ENCODE measurements at places on chromosomes 6 and 20.

DNA sequence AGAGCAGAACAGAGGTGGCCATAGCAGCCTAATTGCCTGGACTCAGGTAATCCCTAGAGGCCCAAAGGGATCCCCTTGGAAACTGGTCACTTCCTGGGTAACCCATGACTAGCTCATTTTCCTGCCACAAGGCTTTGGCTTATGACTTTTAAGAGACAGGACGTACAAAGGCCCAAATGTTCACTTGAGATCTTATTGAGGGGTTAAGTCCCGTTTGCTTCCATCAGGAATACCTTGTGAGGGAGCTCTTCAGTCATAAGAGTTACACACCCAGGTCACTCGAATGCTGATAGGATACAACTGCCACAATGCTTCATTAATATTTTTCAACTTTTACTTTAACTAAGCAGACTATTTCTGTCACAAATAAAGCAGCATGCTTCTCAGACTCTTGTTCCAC lies 51.7 kb downstream of the TMEM170B start:
- no peak for DNase-seq

DNA sequence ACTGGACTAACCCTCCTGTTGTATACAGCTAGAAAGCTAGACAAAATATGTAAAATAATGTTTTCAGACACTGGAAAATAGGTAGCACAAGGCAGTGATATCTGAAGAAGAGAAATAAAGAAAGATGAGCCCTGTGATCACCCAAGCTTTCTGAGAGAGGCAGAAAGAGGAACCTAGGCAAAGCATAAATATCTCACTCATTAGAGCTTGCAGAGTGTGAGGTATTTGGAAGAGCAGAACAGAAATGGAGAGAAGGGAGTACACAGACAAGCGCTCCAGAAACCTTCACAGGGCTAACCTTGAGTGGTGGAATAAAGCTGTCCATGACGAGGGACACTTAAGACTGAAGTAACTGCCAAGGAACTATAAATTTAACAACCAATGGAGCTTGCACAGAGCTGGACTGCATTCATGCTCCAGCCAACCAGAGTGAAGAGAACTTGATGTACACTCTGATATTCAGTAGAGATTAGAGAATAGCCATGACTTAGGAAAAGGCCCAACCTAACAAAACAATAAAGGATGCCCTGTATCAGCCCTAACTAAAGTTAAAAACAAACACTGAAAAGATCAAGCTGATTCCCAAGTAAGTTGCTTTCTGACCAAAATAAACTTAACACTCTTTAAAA lies 280.9 kb upstream of the STXBP5 start:
- DNase-seq, result no peak

GRCh38 chr6:158009114-158009891 lies 27.6 kb downstream of the SYNJ2 start:
- DNase-seq, result no peak

- DNase-seq, result no peak
Observed at GRCh38 chr6:138242987-138243592, 24.8 kb upstream of the PBOV1 start.

DNA sequence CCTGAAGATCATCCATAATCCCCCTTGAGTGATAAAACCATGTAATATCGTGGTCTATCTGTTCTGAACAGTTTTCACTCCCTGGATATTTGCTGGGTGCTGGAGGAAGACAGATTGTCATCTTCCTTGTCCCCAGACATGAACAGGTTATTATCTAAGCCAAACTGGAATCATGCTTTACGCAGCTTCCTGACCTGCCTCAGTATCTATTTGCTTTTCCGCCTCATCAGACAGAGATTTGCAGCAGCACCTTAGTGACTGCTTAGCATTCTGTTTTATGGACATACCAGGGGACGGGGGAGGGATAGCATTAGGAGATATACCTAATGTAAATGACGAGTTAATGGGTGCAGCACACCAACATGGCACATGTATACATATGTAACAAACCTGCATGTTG lies 124.6 kb downstream of the SLC23A2 start:
- no peak for DNase-seq

DNA sequence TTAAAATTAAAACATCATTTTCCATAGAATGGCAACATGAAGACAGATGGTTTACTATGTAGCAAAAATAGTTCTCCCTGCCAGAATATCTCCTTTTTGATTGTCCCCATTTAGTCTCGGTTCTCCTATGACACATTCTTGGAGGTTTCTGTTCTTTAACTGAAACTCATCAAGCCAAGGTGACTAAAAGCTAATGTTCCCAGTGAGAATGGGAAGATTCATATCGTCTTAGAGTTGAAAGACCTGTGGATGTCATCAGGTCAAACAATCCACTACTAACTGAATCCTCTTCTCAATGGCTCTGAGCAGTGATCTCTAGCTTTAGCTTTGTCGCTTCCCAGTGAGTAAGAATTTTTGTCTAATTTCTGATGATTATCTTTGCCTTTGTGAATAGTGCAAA lies 1.3 kb upstream of the DOK5 start:
- DNase-seq, result no peak

GRCh38 chr20:8974009-8974708 lies 94.7 kb upstream of the PLCB4 start:
- DNase-seq, result no peak

DNA sequence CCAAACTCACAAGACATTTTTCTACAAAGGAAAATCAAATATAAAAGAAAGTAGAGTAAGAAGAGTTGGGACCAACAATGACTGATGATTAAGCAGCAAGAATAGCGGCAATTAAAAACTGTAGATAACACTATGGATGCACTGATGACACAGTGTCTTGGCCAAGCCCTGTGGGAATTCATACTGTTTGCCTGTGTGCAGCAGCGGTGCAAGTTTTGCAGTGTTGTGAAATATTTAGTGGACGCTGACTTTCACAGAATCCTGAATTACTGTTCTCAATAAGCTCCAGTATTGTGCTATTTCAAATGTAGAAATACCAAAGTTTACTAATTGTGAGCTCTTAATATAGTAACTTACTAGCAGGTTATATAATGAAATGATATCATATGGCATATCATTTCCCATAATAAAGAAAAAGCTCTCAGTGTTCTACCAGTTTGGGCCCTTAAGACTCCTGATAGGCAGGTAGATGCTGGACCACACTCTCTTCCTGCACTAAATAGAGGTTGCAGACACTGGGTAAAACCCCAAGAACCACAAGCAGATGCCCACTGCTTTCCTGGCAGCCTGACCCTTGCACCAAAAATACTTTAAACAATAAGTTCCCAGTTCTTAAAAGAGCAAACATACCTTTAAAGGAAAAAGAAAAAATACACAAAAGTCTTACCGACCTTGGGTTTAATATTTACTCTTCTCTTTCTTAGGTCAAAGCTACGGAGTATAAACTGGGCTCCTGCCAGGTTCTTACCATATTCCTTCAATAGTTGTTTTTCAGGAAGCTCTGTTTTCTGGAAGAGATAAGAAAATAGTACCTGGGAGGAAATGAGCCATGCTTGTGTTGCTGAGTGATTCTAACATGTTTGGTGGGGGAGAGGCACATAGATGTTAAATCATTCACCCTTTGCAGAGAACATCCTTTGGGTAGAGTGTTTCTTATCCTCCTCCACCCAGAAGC lies 41.6 kb downstream of the ANKEF1 start:
- DNase-seq, result no peak

DNA sequence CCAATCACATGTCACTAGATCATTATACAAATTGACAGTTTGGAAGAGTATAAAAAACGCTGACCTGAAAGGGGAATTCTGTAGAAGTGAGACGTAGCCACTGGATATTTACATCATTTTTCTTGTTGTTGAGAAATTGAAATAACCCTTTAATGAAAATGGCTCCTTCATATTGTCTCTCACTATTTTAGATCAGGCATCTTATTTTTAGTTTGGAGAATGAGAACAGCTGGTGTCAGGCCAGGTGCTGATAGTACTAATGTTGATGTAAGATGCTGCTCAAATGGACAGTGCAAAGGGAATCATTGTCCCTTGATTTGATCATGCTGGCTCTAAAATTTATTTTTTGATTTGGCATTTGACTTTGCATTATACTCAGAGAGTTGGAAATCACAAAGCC lies 17.4 kb downstream of the NKAIN2 start:
- no peak for DNase-seq

DNA sequence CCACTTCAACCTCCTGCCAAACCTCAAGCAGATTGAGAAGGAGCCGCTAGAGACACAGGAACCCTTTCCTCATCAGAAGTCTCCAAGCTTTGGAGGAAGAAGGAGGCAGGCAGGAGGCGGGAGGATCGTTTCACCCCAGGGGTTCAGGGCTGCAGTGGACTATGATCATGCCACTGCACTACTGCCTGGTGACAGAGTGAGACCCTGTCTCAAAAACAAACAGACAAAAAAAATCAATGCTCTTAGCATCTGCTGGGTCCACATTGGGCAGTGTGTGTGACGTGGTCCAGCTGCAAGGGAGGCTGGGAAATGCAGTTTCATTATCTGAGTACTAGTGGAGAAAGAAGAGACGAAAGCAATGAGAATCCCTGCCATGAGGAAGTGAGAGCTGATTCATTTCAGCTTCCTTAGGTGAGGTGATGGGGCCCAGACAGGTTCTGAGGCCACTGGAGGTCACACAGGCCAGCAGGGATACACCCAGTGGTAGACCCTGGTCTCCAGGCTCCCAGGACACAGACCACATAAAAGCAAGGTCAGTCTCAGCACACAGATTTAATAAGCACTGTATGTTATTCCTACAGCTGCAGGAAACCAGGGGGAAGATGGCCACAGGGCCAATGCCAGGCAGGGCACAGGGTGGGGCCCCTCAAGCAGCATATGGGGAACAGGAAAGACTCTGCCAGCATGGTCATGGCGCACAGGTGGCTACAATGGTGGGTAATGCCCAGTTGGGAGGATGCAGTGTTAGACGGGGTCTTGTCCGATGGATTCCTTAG lies 4.3 kb downstream of the GFRA4 start:
- no peak for DNase-seq

DNA sequence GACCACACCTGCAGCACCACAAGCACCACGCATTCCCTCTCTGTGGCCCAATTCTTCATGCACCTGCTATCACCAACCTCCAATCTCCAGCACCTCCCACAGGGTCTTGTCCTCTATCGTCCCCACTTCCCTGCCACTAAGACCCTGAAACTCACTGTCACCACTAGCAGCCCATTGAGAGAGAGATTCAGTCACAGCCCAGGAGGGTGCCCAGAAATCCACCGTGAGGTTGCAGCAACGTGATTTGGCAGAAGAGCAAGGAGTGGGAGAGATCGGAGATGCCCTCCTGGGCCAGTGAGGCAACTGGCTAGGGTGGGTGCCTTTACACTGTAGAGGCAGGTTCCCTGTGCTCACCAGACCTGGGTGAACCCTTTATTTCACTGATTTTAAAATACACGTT lies 90.1 kb downstream of the ANKRD60 start:
- DNase-seq, result no peak

DNA sequence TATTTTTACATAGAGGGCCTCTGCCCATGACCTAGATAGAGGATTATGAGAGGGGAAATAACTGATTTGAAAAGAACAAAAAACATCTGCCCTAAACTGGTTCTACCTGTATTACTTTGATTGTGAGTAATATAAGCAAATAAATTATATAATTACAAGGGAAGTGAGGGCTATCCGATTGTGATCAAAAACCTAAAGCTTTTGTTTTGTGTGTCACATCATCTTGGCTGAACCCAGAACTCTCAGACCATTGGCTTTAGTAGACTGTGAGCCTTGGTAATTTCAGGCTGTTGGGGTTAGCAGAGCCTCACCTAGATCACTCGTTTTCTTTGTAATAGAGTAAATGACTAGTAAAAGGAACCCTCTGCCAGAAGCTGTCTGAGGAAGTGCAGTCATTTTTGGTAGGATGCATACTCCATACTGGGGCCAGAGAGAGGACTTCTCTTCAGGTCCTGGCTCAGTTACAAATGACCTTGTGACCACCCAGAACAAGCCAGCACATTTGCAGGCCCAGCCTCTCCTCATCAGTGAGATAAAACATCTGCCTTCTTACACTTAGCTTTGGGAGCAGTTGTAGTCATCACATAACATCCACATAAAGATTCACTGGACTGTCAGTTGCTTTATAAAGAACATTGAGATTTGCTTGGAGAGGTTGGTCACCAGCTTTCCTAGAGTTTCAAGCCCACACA lies 13.5 kb downstream of the STK35 start:
- no peak for DNase-seq

- DNase-seq, result no peak
Observed at GRCh38 chr20:7696311-7696710, 243.9 kb downstream of the HAO1 start.

GRCh38 chr6:20778912-20779311 lies 244.7 kb downstream of the CDKAL1 start:
- no peak for DNase-seq

DNA sequence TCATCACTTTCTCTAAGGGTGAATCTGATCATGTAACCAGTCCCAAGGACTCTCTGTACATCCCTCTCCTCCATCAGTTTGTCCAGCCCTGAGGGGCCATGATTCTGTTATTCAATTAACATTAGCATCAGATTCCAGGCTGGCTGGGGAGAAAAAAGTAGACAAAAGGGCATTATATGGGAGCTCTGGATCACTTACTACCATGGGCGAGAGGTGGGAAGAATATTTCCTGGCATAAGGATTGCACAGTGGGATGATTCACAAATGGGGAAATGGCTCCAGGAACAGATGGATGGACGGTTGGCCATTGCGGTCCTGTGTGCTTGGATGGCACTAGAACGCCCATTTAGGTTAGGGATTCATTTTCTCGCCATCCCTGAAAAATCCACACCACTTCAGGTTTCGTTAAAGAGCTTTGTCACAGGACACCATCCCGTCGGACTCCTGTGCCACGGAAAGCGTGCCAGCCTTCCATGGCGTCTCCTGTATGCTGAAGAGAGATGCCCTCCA lies 112.6 kb downstream of the THBS2 start:
- DNase-seq, result no peak

DNA sequence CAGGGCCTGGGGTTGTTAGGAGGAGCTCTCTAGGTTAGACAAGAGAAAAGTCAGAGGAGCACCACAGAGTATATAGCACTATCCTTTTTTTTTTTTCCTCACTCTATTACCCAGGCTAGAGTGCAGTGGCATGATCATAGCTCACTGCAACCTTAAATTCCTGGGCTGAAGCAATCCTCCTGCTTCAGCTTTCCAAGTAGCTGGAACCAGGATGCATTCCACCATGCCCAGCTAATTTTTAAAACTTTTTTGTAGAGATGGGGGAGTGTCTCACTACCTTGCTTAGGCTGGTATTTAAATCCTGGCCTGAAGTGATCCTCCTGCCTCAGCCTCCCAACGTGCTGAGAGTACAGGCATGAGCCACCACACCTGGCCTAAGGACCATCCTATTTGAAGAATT lies 19.3 kb upstream of the AKIRIN2 start:
- no peak for DNase-seq

GRCh38 chr6:85126485-85127167 lies 323.3 kb upstream of the NT5E start:
- no peak for DNase-seq

Measured in T-cell (primary cell).